ENCODE measurements at places on chromosomes 11 and 22.

GRCh38 chr11:44274404-44274803 lies 35.5 kb downstream of the ALX4 start:
- DNase-seq, result no peak

DNA sequence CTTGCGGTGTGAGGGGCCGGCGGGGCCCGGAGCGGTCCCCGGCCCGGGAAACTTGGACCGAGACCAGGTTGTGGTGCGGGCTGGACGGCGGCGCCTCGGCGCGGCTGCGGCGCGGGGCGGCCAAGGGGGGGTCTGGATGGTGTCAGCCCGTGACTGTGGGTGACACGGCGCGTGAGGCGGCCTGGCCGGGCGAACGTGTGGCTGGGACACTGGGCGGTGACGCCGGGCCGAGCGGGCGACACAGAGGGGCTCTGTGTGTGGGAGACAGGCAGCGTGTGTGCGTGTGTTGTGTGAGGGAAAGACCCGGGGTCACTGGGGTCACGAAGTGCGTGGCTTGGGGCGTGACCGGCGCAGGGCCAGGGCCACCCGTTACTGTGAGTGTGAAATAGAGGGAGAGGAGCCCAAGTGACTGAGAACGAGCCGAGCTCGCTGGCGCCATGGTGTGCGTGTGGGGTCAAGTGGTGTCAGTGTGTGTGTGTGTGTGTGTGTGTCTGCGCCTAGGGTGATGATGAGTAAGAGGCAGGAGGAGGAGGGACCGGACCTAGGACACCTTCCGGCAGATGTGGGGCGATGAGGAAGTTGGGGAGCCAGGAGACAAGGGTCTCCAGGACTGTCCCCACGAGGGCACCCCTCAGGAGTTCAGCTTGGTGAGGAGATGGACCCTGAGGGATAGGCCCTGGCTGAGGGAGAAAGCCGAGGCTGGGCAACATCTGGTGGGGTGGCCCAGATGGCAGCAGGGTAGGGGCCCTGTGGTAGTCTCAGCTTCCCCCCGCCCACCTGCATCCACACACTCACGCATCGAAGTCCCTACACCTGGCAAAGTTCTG lies 817 bp downstream of the RELT start:
- no peak for DNase-seq

DNA sequence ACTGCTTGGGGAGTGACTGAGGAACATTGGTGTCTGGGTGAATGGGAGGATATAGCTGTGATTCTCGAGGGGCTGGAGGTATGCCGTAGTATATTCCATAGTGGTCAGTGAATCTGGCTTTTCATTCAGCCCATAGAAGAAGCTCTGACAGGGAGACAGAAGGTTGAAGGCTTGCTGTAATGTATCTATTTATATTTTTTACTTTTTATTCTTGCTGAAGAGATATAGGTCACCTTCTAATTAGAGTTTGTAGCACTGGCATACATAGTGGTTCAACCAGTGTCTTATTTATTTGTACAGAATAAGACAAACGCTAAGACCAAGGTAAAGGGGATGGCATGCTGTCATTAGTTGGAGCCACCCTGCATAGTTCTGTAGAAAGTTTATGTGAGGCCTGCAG lies 10.0 kb downstream of the TRIM44 start:
- DNase-seq, result no peak

- no peak for DNase-seq
Measured at GRCh38 chr22:36505998-36506635, 723 bp downstream of the FOXRED2 start.

DNA sequence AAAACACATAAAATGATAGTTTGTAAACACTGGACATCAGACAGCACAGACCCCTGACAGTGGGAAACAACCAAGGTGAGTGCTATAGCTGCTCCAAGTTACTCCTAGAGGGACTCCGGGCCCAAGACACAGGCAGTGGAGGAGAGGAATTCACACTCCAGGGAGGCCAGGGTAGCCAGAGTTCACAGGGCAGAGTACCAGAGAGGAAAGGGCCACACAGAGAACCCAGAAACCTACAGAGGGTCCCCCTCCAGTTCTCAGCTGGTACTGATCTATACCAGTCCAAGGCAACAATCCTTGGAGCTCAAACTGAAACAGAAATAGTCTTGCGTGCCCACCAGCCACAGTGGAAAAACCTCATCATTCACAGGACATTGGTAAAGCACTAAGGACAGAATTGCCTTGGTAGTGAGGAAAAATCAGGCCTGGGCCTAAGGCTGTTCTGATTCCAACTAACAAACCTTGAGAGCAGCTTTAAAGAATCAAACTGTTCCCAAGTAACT lies 7.6 kb downstream of the VPS37C start:
- no peak for DNase-seq

DNA sequence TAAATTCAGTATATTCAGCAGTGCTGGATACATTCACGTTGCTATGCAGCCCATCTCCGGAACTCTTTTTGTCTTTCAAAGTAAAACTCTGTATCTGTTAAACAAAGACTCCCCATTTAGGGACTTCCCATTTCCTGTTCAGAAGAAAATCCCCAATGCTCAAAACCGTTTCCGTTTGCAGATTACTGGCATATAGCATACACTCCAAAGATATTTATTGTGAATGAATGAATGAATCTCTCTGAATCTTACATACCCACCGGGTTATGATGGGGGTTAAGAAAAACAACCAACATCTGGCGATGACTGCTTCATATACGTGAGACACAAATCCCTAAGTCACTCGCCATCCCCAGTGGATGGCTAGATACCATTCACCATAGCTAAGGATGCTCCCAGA lies 1.6 kb downstream of the THY1 start:
- DNase-seq, result no peak

DNA sequence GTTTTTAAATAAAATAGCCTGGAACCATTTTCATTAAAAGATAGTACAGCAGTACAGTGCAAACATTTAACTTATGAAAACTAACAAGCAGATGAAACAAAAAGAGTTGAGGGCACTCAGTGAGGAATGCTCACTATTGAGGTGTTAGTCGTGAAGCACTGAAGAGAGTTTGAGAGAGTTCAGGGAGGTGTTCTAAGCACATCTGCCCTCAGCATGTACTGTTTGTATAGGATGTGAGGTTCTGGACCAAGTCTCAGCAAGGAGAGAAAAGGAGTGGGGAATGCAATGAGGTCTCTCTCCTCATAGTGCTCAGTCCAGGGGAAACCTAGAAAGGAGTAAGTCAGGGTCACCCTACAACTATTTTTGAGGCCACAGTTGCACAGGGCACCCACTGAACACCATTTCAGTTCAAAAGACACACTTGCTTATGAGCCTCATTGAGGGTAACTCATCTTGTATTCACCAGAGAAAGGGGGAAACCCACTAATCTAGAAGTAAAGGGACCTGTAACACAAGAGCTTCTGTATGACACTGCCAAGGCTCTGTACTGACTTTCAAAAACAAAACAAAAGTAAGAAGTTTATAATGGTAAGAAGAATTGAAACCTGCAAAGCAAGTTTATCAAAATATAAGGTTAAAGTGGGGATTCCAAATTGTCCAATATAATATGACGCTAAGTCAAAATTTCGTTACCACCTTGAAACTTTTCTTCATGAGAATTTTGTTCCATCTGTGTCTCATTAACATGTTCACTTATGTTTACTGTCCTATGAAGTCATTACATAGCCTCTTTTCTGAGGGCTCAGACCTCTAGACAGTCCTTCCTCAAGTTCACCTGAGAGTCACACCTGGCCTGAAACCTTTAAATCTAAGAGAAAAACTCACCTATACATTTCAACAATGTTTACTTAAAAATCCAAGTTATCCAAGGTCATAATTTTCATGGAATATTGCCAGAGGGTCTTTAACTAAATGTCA lies 275.3 kb downstream of the ETS1 start:
- no peak for DNase-seq

DNA sequence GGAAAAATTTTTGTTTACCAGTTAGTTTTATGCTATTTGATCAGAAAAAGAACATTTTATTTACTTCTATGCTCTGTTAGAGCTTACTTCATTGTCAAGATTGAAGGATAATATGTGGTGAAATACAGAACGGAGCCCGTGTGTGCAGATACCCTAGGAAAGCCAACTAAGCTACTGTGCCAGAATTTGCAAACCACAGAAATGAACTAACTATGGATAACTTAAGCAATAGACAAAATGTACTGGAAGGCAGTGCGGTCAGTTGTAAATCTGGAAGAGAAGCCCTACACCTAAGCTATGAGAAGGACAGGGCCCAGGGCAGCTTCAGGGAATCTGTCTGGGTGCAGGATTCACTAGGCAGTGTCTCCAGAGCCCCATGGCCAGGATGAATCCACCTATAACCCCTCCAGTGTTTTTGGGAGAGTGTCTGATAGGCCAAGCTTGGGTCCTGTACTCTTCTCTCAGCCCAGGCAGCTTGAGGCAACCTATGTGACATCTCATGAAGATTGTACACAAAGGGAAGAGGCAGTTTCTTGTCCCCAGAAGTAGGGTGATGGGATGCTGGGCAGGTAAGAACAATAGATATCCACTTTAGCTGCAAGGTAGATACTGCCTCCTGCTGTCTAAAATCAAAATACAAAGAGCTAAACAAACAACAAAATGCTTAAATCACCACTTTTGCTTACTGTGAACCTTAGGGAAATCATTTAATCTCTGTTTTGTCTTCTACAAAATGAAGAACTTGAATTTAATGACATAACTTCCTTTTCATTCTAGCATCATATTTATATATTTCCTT lies 12.1 kb downstream of the MMP7 start:
- no peak for DNase-seq

GRCh38 chr22:41845380-41846267 lies 12.7 kb downstream of the SREBF2 start:
- no peak for DNase-seq

DNA sequence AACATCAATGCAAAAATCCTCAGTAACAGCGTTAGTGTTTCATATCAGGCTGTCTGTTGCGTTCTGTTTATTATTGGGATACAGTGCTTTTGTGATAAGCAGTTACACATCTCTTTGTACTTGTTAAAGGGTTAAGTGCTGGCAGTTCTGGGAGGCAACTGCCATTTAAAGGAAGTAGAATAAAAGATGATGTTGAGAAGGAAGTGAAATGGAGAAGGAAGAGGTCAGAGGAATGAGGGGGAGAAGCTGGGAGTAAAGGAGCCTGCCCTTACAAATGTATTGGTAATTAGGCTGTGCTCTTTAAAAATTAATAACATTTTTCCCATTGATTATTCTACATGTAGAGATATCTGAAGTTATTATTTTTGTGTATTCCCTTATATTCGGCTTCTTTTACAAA lies 674.7 kb downstream of the NTM start:
- DNase-seq, result no peak

DNA sequence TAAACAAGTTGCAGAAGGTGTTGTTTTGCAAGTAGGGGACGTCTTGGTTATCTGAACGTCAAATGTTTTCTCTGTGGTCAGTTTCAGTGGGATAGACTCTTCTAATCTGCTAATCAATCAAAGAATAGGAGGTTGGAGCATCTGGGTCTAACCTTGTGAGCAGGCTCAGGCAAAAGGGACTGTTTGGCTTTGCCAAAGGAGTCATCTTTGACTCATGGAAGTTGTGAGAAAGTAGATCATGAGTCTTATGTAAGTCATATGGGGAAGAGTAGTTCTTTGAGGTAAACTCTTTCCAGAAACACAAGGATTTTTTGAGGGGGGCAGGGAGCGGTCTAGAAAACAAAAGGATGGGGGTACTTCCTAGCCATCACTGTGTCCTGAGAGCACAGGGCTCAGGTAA lies 27.1 kb upstream of the TOP3B start:
- DNase-seq, result no peak

- no peak for DNase-seq
Measured at GRCh38 chr11:61004761-61005181, 33.3 kb downstream of the CD6 start.

Data from chondrocyte (in vitro differentiated cells).